ENCODE measurements at places on chromosomes 2 and 18.

DNA sequence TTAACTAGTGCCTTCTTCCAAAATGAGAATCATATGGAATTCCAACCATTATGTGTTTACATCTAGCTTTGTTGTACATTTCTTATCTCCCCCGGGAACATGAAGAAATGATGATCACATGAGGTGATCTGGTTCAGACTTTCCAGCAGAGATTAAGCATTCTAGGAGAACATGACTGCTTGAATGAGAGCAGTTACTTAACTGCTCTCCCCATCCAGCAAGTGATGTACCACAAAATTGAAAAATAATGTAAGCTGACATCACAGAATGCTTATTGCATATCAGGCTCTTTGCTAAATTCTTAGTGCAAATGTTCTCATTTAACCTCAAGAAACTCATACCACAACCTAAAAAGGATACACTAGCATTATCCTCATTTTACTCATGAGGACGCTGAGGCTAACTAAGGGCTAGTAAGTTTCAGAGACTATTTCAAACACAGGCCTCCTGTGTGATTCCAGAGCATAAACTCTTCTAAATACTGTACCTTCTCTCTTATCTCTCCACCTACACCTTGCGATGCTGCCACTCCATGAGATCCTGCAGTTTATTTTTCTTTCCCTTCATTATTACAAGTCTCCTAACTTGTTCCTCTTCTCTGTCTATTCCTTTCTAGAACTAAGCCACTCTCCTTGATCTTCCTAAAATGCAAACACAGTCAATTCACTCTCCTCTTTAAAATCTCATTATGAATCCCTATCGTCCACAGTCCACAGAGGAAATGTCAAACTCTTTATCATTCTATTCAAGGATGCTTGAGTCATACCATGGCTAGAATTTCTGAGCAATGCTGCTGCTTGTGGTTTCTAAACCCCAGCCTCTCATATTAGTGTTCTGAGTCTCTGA, 1224.8 kb upstream of the ZEB2 start:
- peak; percentile 88 for DNase-seq

- DNase-seq: no peak
These were observed 136.9 kb downstream of the EPHA4 start for GRCh38 chr2:221435171-221435570.

DNA sequence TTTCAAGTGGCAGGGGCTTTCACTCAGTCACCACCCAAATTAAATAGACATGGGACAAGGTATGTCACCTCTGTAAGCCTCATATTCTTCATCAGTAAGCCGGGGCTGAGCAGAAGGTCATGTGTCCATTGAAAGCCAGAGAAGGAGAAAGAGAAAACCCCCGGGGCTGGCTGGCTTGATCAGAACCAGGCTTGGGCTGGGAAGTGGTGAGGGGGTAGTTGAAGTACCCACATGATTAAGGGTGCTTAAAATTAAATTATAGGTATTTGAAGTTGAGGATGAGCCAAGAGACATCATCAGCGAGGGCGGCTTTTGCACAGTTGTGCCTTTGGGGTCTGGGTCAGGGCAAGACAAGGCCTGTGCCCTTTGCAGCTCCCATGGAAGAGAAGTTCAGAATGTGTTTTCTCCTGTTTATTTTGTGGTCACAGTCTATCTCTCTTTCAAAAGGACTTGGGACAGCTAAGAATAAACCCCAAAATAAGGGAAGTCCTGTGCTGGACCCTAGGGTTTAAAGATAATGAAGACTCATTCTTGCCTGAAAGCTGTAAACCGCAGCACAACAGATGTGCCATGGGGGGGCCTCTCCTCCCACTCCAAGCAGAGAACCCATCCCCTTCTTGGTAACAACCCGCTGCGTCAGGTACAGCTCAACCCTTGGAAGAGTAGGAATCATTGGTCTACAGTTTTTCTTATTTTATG, 10.7 kb downstream of the DBI start:
- DNase-seq: no peak

- peak; percentile 75 for DNase-seq
These were observed 41.4 kb downstream of the OXER1 start for GRCh38 chr2:42722320-42723190.

DNA sequence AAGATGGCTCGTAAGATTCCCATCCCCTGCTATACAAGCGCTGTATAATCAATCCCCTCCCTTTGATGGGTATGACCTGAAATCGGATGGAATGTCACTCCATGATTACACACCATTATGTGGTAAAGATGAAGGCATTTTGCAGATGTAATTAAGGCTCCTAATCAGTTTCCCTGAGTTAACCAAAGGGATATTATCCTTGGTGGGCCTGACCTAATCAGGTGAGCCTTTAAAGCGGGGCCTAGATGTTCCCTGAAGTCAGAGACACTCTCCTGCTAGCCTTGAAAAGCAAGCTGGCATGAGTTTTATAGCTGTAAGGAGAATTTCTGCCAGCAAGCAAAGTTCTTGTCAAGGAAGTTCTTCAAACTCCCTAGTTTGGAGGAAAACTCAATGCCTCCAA, 223.8 kb upstream of the FN1 start:
- no peak for DNase-seq

GRCh38 chr18:36559149-36559857, 261.8 kb downstream of the FHOD3 start:
- no peak for DNase-seq

DNA sequence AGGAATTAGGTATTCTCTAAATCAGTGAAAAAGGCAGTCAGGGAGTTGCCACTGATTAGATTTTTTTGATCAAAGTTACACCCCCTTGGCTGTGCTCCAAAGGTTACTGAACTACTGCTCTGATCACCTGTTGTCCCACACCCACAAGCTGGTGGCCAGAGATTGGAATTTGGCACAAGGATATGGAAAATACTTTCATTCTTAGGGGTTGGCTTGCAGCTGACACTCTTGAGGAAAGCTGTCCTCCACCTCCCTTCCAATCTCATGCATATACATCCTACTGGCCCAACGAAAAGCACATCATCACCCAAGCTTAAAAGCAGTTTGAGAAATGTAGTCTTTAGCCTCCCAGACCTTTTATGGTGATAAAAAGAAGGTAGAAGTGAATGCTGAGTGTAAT, 329.5 kb upstream of the CHAC2 start:
- DNase-seq: no peak

- DNase-seq: no peak
These were observed 628.6 kb upstream of the ID2 start for GRCh38 chr2:8053216-8053615.

DNA sequence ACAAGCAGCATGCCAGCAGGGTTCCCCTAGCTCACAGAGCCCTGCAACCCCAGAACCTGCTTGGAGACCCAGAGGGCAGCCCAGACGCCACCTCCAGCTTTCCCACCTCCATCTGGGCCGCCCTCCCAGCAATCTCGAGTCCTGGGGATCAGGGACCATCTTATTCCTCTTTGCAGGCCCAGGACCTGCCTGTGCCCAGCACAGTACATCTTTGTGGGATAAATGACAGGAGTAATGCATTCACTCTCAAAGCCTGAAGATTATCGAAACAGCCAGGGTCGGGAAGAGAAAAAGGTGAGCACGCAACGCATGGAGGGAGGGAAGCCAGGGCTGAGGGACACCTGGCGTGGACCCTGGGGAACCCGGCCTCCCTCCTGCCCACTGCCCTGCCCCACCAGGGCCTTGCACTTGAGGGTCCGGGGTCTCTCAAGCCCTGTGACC, 144.1 kb downstream of the NDUFA10 start:
- no peak for DNase-seq

DNA sequence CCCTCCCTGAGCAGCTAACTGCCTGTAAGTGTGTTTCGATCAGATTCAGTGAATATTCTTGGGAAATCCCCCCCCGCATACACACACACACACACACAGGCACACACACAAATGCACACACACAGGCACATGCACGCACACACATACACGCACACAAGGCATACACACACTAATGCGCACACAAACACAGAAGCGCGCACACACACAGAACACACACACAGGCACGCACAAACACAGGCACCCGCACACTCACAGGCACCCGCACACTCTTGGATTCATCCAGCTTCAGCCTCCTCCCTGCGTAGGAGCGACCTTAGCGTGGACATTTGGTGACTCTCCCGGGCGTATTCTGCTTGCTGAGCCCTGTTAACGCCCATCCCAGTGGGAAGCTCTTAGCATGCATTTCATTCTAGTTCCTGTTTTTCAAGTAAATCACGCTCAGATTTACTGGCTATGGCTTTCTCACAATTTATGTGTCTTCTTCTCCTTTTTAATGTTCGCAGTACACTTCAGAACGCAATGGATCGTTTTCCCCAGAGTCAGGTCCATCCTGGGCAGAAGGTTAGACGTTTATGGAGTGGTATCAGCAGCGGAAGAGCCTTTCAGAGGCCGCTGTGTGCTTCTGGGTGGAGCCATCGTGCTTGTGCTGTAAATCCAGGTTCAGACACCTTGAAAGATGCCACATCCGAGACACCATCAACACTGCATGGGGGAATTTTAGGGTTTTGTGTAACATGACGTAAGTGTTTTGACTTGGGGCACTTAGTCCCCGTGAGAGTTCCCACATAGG, 656.6 kb downstream of the GALR1 start:
- DNase-seq: no peak

- no peak for DNase-seq
These were observed 55.0 kb upstream of the DAPL1 start for GRCh38 chr2:158740127-158740526.

DNA sequence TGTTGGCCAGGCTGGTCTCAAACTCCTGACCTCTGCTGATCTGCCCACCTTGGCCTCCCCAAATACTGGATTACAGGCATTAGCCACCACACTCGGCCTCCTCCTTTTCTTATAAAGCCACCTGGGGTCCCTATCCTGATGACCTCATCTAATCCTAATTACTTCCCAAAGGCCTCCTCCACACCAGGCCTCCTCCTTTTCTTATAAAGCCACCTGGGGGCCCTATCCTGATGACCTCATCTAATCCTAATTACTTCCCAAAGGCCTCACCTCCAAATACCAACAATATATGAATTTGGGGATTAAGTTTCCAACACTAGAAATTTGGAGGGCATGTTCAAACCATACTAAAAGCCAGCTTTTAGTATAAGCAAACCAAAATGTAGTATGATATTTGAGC, 9.7 kb upstream of the RMC1 start:
- no peak for DNase-seq

DNA sequence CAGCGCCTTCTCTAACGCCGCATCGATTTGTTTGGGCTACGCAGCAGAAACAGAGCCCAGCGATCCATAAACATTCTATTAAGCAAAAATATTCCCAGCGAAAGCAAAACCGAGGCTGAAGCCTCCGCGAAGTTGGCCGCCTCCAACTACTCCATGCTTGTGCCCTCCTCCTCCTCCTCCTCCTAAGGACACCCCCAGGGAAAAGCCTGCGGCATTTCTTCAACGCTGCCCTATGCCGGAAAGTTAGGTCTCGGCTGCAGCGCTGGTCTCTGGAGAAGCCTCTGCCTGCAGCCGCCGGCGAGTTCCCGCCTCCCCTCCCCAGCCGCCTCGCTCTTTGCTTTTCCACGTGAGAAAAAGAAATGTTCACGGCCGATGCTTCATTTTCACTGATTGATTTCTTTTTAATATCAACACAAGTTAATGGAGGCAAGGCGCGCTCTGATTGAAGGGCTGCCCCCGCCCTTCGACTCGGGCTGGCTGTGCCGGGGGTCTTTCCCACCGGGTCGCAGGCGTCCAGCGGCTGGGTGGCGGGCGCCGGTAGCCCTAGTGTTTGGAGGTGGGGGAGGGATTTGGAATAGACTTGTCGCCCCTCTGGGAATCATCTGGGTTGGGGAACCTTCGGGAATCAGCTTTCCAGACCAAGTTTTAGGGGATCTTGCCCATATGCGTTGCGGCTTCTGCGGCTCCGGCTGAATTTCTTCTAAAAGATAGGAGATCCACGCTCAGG, 3.9 kb downstream of the NRP2 start:
- no peak for DNase-seq

GRCh38 chr2:28457237-28457636, 38.6 kb upstream of the PLB1 start:
- no peak for DNase-seq

DNA sequence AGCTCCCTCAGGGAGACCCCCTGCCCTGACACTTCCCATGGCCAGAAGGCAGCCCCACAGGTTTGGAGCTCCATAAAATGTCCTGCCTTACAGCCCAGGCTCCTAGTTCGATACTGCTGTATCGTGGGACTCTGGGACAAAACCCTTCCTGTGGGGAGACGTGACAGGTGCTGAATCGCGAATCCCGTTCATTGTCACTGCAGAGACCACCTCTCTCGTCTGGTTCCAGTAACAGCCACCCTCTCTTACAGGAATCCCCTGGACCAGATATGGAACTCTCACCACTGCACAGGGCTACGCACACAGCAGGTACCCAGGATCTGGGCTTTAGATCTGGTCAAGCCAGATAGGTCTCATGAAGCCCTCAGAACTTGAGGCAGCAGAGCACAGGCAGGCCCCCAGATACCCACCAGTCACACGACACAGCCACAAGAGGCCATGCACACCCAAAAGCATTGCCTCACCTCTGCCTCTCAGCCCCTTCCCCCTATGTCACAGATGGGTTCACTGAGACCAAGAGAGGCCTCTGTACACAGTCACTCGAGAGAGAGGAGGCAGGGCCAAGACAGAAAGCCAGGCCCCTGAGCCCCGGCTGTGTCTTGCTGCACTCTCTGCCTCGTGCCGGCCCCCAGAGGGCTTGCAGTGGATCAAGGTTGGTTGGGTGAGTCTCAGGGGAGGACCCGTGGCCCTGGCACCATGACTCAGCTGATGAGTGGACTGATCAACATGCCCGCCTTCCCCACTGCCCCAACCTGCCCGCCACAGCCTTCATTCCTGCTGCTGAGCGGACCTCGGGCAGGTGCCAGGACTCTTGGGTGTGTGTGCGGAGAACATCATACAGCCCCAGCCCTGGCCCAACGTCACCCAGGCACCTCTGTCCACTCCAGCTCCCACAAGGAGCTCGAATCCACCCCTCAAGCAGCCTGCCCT, 7.6 kb downstream of the SDC1 start:
- DNase-seq: no peak

GRCh38 chr2:15650616-15651366, 59.1 kb downstream of the DDX1 start:
- no peak for DNase-seq

GRCh38 chr2:196249171-196249570, 77.8 kb upstream of the STK17B start:
- no peak for DNase-seq

DNA sequence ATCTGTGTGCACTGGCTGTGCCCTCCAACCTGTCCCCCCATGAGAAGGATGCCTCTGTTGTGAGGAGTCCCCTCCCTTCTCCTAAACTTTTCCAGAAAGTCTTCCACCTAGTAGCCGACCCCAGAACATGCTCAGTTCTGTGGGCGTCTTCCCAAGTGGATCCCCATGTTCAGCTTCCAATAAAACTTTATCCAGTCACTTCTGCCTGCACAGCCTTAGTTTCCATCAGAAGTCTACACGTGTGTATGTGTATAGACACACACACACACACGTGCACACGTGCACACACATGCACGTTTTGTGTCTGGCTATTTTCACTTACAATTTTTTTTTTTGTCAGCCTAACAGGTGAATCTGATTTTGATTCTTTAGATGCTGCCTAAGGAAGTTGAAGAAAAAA, 115.1 kb downstream of the RTP5 start:
- no peak for DNase-seq

DNA sequence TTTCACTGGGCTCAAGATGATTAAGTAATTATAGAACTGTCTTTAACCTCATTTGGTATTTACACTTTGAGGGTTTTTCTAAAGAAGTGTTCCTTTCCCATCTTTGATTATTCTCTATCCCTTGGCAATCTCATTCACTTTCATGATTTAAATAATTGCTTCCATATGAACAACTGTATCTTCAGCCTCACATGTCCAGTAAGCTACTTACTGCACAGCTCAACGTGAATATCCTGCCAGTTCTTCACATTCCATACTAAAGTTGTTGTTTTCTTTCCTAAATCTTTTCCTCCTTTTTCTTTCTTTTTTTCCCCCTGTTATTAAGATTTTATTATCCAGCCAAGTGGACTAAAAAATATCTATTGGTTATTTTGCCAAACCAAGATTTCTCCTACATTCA, 37.7 kb downstream of the ZC3H15 start:
- DNase-seq: no peak

All from astrocyte of the cerebellum (primary cell).